Smooth muscle cell of the pulmonary artery (primary cell): ENCODE measurements at places on chromosomes 1 and 21. TPM values are rescaled to one million over a fixed set of nuclear protein-coding genes. Genes with fewer than 3 reads are reported as not detected.

The CDC20 gene
- 7.9 and 16.5 TPM in 2 replicates for total RNA-seq

The ADAM30 gene
- 0.03 TPM in 1 of 2 replicates, not detected in the other for total RNA-seq

The BTG3 gene
- 16.1 and 18.9 TPM in 2 replicates for total RNA-seq

The TTC34 gene
- total RNA-seq: 0.20 and 0.33 TPM in 2 replicates

The KCNE2 gene
- total RNA-seq: not detected in 2 replicates

The SERPINC1 gene
- 0.07 TPM in 1 of 2 replicates, not detected in the other for total RNA-seq

The GBP5 gene
- 0.07 TPM in 1 of 2 replicates, not detected in the other for total RNA-seq

The SCMH1 gene
- total RNA-seq: 15.2 and 20.3 TPM in 2 replicates

The PLA2G5 gene
- total RNA-seq: 0.36 and 0.52 TPM in 2 replicates

The LYPLA2 gene
- total RNA-seq: 33.0 and 38.6 TPM in 2 replicates

The FAM167B gene
- 0.98 and 2.3 TPM in 2 replicates for total RNA-seq

The GBP1 gene
- total RNA-seq: 12.4 and 15.1 TPM in 2 replicates

The MRTO4 gene
- 14.7 and 16.3 TPM in 2 replicates for total RNA-seq

The TTC22 gene
- total RNA-seq: not detected in 2 replicates

The CYP4Z1 gene
- not detected in 2 replicates for total RNA-seq

The UBASH3A gene
- not detected in 2 replicates for total RNA-seq

The BRINP3 gene
- total RNA-seq: 0.07 TPM in 1 of 2 replicates, not detected in the other

The ARTN gene
- 0.07 and 0.63 TPM in 2 replicates for total RNA-seq

The ATG4C gene
- total RNA-seq: 7.7 and 10.5 TPM in 2 replicates

The OR10X1 gene
- not detected in 2 replicates for total RNA-seq

The REG4 gene
- not detected in 2 replicates for total RNA-seq

The POGK gene
- total RNA-seq: 21.4 and 22.7 TPM in 2 replicates

The TSPEAR gene
- not detected in 2 replicates for total RNA-seq

The APOBEC4 gene
- not detected in 2 replicates for total RNA-seq

The HSD11B1 gene
- total RNA-seq: 3.3 and 9.6 TPM in 2 replicates

The PDZK1IP1 gene
- total RNA-seq: 0.26 and 2.0 TPM in 2 replicates

The CTNNBIP1 gene
- total RNA-seq: 19.5 and 23.5 TPM in 2 replicates

The SPRR1B gene
- total RNA-seq: not detected in 2 replicates

The RGS13 gene
- total RNA-seq: not detected in 2 replicates

The CDK11B gene
- total RNA-seq: 8.6 and 10.7 TPM in 2 replicates

The SPATA21 gene
- total RNA-seq: not detected in 2 replicates

The CCDC27 gene
- not detected in 2 replicates for total RNA-seq

The HSPB7 gene
- total RNA-seq: 45.2 and 102 TPM in 2 replicates

The DPT gene
- total RNA-seq: 0.53 and 9.7 TPM in 2 replicates

The GSTM5 gene
- total RNA-seq: 4.1 and 5.0 TPM in 2 replicates

The PCSK9 gene
- total RNA-seq: 0.85 and 2.5 TPM in 2 replicates

The RGL1 gene
- 26.5 and 36.4 TPM in 2 replicates for total RNA-seq

The VCAM1 gene
- total RNA-seq: 4.2 and 20.7 TPM in 2 replicates

The MARK1 gene
- total RNA-seq: 1.2 and 2.0 TPM in 2 replicates

The DAB1 gene
- total RNA-seq: 0.07 and 0.13 TPM in 2 replicates

The SLC30A10 gene
- 0.07 TPM in 1 of 2 replicates, not detected in the other for total RNA-seq

The ELAVL4 gene
- not detected in 2 replicates for total RNA-seq

The LCE1C gene
- not detected in 2 replicates for total RNA-seq

The KRTAP11-1 gene
- not detected in 2 replicates for total RNA-seq

The PRDM15 gene
- 5.8 and 6.4 TPM in 2 replicates for total RNA-seq

The ZNF648 gene
- total RNA-seq: not detected in 2 replicates

The C1QTNF12 gene
- 0.91 and 2.2 TPM in 2 replicates for total RNA-seq

The USF1 gene
- total RNA-seq: 46.3 and 47.7 TPM in 2 replicates

The AMY1C gene
- not detected in 2 replicates for total RNA-seq

The KLHL12 gene
- 30.2 and 36.0 TPM in 2 replicates for total RNA-seq

The FAM78B gene
- total RNA-seq: 0.13 and 0.36 TPM in 2 replicates

The TNFSF4 gene
- total RNA-seq: 2.3 and 5.0 TPM in 2 replicates

The TACSTD2 gene
- total RNA-seq: 0.13 and 0.26 TPM in 2 replicates

The WDR64 gene
- not detected in 2 replicates for total RNA-seq

The SH3BGR gene
- total RNA-seq: 5.3 and 6.0 TPM in 2 replicates
